Progenitor cell of endocrine pancreas (in vitro differentiated cells): ENCODE measurements at places on chromosomes 1 and 21. TPM values are rescaled to one million over a fixed set of nuclear protein-coding genes. Genes with fewer than 3 reads are reported as not detected.

NHLH2 gene
- 0.20 and 0.29 TPM in 2 replicates for total RNA-seq

S100A3 gene
- 0.46 and 1.5 TPM in 2 replicates for total RNA-seq

TAS1R1 gene
- not detected in 2 replicates for total RNA-seq

GRCh38 chr1:116389013-116389412 is 16.0 kb downstream of the ATP1A1 start:
- DNase-seq = no peak

DNA sequence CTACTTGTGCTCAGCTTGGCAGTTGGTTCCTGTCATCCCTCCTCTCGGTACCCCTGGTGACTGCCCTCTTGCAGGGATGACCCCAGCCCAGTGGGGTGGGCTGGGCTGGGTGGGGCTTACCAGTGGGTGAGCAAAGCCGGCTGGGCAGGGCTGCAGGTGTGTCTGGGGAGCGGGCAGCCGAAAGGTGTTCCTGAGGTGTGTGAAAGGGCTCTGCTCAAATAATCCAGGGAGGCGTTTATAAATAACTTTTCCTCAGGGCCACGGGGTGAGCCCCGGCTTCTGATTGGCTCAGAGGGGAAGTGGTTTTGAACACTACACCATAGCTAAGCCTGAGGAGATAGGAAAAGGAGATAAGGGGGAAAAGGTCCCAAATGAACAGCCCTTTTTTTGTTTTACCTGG is at the start of gene SLC26A9:
SLC26A9 (minus strand) TSS at position 212 of the 400 bp plus-strand sequence. CDS start 7,636 bp downstream, outside the sequence.
- no peak for DNase-seq

DNA sequence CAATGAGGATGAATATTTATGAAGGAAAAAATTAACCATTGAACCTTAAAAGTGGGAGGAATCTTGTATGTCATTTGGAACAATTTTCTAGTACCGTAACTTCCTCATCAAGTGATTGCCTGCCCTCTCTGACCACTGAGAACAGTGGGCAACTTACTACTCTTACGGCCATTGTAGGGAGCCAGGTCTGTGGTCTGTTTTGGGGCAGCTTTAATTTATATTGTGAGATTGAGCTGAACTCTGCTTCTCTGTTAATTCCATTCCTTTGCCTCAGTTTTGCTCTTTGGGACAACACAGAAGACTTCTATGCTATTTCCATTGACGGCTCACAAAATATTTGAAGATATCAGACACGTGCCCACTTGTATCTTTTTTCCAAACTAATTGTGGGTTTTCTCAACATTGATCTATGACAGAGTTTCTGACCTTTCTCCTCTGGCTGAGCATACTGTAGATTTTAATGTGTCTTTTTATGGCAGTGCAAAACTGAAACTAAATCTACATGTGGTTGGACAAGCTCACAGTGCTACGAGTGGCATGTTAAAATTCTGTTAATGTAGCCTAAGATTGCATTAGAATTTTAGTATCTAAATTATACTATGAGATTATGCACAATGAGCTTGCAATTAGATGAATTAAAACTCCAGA is 27.8 kb upstream of the ZNF281 start:
- DNase-seq = no peak

DNA sequence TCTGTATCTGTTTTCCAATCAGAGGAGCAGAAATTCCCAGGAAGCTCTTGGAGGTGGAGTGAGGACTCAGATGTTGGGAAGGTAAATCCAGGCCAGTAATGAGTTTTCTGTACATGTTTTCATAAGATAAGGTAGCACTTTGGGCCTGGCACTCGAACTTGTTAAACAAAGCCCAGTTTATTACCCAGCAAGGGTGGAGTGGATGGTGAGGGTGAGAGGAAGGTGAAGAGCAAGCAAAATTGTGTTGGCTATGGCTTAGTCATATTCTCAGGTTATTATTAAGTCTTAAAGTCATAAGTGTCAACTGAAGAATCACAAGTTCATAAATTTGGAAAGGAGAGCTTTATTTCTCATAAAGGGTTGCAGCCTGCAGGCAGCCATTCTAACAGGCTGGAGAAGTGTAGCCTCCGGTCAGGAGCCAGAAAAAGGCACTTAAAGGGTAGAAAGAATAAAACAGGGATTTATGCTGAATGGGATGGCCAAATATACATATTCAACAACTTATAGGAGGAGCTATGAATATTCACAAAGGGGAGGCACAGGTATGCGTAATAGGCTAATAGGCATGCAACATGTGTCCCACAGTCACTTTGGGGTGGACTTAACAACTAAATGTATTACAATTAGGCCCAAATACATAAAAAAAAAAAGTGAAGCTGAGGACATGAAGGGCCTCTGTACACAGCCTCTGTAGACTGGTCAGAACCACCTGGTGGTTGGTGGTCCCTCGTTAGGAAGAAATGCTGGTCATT is 523.9 kb downstream of the LMO4 start:
- DNase-seq = no peak

DNA sequence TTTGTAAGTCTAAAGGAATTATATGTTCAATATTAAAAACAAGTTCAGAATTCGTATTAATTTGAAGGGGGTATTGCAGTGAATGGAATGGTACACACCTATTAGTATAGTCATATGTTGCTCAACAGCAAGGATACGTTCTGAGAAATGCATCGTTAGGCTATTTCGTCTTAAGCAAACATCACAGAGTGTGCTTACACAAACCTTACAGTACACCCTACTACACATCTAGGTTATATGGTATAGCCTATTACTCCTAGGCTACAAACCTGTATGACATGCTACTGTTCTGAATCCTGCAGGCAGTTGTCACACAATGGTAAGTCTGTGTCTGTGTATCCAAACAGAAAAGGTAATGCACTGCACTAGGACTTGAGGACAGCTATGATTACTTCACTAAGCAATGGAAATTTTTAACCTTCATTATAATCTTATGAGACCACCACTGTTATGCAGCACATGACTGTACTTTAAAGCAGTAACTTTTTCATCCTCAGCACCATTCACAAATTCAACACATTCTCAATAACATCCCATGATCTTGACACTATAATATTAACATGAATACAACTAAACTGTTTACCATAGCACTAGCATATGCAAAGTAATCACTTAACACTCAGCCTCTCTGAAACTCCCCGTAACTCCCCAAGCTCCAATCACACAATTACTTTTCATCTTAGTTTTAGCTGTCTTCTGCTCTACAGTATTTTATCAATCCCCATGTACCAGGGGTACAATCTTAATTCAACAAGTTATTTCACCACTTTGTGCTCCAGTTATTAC is 14.4 kb upstream of the PSMG1 start:
- DNase-seq = no peak

DNA sequence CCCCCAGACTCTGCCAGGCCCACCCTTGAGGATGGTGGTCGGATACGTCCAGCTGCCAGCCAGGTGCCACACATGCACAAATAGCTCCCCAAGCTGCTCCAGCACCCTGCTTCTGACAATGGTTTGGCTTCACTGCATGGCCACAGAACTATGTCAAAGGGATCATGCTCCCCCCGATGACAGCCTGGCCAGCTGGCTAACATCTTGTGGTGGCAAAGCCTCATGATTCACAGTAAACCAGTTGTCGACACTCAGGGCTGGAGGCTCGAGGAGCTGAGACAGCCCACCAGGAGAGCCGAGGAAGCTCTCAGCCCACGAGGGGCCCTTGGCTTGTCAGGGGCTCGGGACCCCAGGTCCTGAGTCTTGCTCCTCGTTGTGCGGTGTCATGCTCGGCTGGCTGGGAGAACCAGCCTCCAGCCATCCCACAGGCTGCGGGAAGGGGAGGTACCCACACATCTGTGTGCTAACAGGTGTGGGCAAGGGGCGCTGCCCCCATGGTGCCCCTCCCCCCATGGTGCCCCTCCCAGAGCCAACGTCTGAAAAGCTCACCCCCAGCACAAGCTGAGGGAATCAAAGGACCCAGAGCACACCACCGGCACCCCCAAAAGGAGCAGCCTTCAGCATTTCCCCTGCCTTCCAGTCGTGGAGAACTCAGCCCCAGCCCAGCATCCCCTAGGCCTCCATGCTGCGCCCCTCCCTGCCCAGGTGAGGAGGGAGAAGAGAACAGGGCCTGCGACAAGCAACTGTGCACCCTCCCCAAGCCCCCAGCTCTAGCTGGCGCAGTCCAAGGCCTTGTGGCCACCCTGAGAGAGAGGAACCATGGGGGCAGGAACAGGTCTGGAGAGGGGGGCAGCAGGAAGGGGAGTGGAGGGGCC is 41.2 kb downstream of the KIF21B start:
- no peak for DNase-seq

DNA sequence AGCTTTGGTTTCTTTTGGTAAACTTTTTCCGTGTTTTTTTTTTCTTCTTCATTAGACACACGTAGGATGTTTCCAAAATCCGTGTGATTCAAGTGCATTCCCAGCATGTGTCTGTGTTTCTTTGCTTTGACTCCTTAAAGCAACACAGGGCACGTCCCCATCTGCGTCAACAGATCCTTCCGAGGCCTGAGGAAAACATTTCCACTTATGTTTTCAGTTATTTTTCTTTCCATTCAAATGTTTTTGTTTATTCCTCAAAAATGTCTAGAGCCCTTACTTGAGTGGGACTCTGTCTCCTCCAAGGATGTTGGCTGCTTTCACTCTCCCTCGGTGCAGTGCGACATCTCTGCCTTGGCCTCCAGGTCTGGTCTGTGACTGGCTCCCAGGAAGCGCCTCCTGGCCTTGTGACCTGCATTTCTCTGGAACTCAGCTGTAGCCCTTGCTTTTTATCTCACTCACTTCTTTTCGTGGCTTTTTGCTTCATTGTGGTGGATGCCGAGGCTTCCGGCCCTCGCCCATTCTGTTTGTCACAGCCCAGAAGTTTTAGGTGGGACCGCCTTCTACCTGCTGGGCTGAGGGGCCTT is 31.3 kb upstream of the SLC19A1 start:
- no peak for DNase-seq

DNA sequence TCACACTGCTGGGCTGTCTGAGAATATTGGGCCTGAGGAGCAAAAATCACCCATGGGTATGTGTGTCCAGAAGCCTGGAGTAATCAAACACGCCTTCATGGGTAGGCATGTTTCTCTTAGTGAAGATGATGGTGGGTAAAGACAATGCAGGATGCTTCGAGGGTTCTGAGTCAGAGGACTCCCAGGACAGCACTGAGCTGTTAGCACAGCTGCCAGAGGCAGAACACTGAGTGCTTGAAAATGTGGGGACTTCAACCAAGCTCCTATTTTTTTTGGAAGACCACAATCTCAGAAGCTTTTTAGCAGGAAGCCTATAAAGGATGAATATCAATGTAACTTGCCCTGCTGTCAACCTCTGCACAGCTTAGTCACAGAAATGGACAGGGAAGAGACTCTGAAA is 7.9 kb upstream of the NT5C1A start:
- DNase-seq = no peak

GRCh38 chr1:55275151-55275748 is 60.1 kb upstream of the USP24 start:
- DNase-seq = no peak

- DNase-seq = no peak
Measured at GRCh38 chr21:42343963-42344510, 6.8 kb downstream of the TFF2 start.

- DNase-seq = no peak
Measured at GRCh38 chr1:165222580-165222979, 133.9 kb downstream of the LMX1A start.

DNA sequence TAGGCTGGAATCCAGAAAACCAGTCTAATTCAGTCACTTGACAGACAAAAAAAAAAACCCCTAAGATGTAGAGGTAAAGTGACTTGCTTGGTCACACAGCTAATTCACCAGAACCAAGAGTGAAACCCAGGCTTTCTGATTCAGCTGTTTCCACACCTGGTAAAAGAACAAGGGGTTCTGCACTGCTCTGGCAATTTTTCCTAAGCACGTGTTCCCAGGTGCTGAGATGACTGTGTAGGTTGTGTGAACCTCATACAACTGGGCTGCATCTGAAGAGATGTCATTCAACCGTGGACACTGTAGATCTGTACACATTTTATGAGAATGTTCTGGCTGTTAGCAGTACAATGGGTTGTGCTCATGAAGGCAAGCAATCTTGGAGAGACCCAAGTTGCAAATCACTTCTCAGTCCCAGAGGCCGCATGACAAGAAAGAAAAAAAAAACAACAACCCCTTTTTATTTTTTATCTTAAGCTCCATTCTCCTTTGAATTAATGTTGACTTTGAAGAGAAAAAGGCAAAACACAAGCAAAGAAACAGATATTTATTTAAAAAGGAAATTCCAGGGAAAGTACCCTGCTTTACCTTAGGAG is 95.4 kb downstream of the INTS7 start:
- DNase-seq = no peak

DNA sequence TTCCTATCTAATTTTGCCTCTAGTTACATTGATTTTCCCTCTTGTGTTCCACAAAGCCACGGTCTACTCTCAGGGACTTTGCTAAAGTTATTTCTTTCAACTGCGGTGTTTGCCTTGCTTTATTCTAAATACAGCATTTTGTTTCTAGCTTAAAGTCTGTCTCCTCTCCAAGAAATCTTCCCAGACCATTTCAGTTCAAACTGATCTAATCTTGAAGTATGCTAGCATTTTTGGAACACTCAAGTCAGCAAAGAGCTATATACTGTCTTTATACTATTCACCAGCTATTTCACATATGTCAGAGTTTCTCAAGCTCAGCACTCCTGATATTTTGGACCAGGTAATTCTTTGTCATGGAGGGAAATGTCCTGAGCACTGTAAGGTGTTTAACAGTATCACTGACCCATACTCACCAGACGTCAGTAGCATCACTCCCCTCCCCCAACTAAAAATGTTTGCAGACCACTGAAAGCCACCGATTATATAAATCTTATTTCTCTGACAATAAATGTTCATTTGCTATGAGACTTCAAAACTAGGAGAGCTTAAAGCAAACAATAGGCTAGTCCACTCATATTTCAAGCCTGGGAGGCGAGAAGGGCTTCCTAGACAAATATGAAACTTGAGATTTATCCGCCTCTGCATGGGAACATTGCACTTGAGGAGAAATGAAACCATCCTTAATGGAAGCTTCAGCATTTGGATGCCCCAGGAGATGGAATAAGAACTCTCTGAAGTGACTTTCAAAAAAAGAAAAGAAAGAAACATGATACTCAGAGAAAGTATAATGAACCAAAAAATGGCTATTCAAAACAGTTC is 81.1 kb downstream of the KIAA0319L start:
- no peak for DNase-seq

DNA sequence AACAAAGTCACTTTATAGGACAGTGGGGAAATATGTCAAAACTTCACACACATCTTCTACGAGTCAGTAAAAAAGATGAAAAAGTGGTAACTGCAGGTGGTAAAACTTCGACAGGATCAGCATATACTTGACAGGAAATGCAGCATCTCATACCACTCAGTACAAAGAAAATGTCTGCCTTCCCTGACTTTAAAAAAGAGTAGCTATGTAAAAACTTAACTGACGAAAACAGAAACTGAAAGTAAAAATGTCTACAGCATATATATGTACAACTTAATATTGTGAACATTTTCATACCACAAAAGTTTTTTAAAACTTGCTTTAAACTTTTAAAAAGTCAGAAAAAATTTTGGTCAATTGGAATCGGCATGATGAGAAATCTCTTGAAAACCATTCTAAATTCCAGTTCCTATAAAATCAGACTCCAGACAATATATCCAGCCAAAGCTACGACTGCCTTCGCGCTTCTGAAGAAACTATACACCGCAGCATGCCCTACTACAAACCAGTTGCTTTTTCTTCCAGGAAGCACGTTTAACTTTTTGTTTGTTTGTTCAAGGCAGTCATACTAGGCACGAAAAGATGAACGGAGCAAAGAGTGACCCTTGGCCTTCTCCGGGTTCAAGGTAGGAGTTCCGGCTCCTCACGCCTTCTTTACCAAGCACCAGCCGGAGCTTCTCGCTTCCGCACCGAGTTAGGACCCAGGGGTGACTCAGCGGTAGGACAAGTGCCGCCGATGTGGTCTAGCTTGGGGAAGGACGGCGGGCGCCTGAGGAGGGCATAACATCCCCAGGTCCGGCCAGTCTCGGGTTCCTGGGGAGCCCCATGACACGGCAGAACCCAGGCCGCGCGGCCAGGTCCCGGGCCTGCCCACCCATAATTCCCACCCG is 612 bp downstream of the PSMA5 start:
- DNase-seq = no peak
